Effector CD4-positive, alpha-beta T cell (primary cell): ENCODE measurements at places on chromosomes 6 and 20.

DNA sequence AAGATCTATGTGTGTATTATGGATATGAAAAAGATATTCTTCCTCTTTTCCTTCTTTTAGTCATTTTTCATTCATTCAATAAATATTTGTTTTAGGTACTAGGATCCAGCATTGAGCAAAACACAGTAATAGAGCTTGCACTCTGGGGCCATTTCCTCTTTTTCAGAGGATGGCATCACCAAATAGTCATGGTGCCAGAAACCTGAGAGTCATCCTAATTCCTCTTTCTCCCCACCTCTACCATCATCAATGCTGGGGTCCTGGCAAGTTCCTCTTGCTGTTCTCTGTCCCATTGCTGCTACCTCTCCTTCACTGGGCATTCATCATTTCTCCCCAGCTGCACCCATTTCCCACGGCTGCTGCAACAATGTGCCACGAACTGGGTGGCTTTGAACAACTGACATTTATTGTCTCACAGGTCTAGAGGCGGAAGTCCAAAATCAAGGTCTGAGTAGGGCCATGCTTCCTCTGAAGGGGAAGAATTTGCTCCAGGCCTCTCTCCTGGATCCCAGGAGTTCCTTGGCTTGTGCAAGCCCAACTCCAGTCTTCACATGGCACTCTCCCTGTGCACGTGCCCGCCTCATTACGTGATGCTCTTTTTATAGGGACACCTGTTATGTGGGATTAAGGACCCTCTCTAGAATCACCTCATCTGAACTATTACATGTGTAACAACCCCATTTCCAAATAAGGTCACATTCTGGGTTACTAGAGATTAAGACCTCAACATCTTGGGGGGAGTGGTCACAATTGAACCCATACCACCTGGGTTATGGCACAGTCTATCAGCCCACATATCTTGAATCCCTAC is 9.5 kb upstream of the IGF2R start:
- DNase-seq, result no peak

- no peak for DNase-seq
Observed at GRCh38 chr6:36590237-36590636, 3.9 kb upstream of the SRSF3 start.

GRCh38 chr6:23349521-23350147 is 776.4 kb upstream of the NRSN1 start:
- no peak for DNase-seq

- DNase-seq, result no peak
Observed at GRCh38 chr6:36323062-36323461, 13.6 kb downstream of the BNIP5 start.

DNA sequence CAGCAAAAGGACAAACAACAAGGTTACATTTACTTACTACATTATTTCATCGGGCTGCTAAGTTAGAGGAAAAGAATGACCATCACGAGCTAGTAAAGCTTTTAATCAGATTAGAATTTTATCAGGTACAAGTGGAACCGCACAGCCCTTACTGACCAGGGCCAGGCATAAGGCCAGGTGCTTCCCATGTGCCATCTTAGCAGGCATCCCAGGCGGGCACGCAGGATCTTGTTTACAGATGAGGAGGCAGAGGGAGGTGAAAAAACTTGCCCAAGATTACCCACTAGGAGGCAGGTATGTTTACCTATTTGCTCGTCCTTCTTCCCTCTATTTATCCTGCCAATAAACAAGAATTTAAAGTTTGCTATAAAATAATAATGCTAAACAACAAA is 10.7 kb downstream of the EZR start:
- no peak for DNase-seq

- DNase-seq, result no peak
Observed at GRCh38 chr6:165641672-165642156, 21.3 kb downstream of the PDE10A start.

- no peak for DNase-seq
Observed at GRCh38 chr6:39411465-39411864, 89.0 kb upstream of the KCNK16 start.

GRCh38 chr6:83429857-83430610 is 817 bp downstream of the ME1 start:
- DNase-seq, result no peak

GRCh38 chr6:109239651-109240321 is 142.5 kb downstream of the CD164 start:
- DNase-seq, result no peak

GRCh38 chr6:81228912-81229555 is 523.4 kb downstream of the TENT5A start:
- no peak for DNase-seq

- no peak for DNase-seq
Observed at GRCh38 chr20:45041464-45042337, 59.2 kb downstream of the KCNS1 start.

GRCh38 chr20:18712882-18713281 is 100.7 kb upstream of the SCP2D1 start:
- DNase-seq, result no peak

GRCh38 chr6:95423331-95423730 is 154.0 kb upstream of the MANEA start:
- DNase-seq, result no peak

- no peak for DNase-seq
Observed at GRCh38 chr6:140303218-140303949, 928.9 kb upstream of the CITED2 start.

GRCh38 chr6:144216668-144217218 is 66.4 kb downstream of the STX11 start:
- no peak for DNase-seq

DNA sequence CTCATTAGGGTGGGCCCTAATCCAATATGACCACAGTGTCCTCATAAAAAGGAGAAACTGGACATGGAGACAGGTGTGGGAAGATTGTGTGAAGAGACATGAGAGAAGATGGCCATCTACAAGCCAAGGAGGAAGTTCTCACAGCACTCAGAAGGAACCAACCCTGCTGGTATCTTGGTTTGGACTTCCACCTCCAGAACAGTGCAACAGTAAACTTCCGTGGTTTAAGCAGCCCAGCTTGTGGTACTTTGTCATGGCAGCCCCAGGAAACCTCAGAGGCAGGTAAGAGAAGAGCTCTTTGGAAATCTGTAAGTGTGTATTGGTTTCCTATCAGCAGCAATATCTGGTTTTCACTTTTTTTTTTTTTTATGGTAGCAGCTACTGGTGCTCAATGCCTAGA is 16.5 kb upstream of the CNKSR3 start:
- DNase-seq, result no peak

- peak; percentile 69 for DNase-seq
Observed at GRCh38 chr6:31575335-31575901, at the start of gene TNF. TSS of gene TNF (plus strand) at chr6:31575565. CDS start at chr6:31575742, 177 bp downstream.

DNA sequence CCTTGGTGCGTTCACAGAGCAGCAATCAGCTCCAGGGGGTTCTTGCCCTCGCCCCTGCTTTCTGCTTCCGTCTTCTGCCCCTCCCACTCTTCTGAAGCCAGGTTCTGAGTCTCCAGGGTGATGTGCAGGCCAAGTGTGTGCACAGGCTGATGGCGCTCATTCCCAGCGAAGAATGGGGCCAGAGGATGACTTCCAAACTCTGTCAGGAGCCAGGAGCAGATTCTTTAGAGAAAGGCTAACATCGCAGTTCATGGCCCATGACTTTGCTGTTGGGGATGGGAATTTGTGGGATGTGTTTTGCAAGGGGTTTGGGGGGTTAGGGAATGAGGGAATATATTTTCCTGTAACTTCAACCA is 56.1 kb upstream of the CCN6 start:
- no peak for DNase-seq

- no peak for DNase-seq
Observed at GRCh38 chr6:89554106-89554505, 84.4 kb downstream of the LYRM2 start.

DNA sequence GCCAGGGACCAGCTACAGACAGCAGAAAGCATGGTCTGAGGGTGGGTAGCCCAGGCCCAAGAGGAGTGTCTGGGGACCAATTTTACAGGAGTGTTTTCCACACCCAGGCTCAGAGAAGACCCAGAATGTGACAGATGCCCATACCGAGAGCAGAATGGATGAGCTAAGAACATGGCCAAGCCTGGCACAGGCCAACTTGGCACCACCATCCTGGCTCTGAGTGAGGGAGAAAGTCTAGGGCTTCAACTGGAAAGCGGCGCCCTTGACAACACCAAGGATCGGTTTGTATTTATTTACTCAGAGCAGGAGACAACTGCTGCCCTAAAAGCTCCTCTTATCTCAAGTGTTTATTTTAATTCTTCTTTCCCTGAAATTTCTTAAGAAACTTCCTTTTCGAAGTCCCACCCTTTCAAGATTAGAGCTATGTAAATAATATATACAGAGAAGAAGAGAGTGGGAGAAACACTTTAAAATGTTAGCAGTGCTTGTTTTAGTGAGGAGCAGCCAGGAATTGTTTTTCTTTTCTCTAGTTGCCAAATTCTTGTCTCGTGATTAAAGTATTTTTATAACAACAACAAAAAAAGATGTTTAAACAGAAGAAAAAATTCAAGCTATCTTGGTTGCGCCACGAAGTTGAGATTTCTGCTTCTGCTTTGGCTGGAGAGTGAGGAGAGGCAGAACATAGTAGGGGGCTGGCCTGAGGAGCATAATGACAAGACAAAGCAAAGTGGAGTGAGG is 16.2 kb downstream of the TNXB start:
- DNase-seq, result no peak

- DNase-seq, result no peak
Observed at GRCh38 chr6:151326116-151326825, 65.1 kb downstream of the ZBTB2 start.

GRCh38 chr20:35007891-35008290 is 52.2 kb downstream of the MYH7B start:
- no peak for DNase-seq

- DNase-seq, result no peak
Observed at GRCh38 chr6:81761197-81761596, 8.7 kb upstream of the TENT5A start.

DNA sequence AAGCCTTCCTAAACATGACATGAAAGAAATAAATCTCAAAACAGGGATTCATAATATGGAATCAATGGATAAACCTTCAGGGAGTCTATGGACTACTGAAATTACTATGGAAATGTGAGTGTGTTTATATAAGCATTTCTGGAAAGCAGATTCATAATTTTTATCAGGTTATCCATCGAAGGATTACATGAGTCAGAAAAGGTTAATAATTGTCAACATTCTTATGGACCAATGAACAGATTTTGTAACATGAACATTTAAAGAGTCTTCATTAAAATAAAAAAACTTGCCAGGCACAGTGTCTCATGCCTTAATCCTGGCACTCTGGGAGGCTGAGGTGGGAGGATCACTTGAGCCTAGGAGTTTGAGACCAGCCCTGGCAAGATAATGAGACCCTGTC is 84.8 kb downstream of the AHI1 start:
- no peak for DNase-seq

GRCh38 chr6:3500262-3501014 is 43.6 kb upstream of the SLC22A23 start:
- no peak for DNase-seq

- DNase-seq, result no peak
Observed at GRCh38 chr20:25863536-25864325, 167.1 kb upstream of the ZNF337 start.

- DNase-seq, result no peak
Observed at GRCh38 chr6:144155529-144155928, 5.2 kb downstream of the STX11 start.

DNA sequence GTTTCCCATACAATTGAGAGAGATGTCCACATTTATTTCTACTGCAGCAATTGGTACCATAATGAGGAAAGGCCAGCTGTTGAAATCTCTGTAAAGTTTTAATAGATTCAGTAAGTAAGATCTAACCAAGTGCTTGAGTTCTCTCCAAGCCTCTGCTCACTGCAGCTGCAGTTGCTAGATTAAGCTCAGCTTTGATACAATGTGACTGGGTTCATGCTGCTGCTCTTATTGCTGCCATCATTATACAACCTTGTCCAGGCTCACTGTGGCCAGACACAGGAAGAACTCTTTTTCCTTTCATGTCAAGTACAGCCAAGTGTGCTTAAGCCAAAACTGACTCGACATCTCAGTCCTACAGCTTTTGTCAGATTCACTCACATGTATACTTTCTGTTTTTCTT is 423.5 kb downstream of the GJA1 start:
- no peak for DNase-seq

GRCh38 chr6:162463576-162463975 is 264.0 kb downstream of the PRKN start:
- DNase-seq, result no peak

- no peak for DNase-seq
Observed at GRCh38 chr20:7938058-7938457, 2.2 kb downstream of the HAO1 start.

DNA sequence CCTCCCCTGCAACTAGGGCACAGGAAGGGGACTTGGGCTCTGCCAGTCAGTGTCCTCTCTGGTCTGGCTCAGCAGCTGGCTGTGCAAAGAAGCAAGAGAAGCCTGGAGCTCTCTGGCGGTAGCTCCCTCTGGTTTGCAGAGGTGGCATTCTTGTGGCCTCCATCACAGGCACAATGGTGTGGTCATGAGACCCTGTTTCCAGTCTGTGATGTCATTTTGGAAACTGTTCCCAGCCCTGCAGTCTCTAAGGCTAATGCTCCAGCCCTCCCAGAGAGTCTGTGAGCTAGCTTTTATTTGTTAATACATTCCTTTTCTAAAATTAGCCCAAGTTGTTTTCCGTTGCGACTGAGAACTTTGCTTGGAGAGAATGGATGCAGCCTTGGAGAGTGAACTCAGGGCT is 69.5 kb upstream of the FOXQ1 start:
- DNase-seq, result no peak

DNA sequence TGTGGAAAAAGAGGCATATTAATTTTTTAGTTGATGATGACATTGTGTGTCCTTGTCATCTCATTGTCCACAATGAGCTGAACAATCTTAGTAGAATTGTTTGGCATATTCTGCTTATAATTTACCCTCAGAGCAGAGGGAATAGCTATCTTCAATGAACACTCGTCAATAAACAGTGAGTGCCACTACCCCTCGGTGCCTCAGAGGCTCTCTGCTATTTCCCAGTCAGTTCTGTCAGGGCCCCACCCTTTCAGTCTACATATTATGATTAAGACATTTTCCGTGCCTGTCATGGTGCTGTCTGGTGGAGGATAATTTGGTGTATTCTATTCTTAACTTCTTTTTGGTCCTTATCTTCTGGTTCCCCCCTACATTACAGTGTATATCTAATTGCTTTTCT is 31.2 kb downstream of the NUS1 start:
- DNase-seq, result no peak

DNA sequence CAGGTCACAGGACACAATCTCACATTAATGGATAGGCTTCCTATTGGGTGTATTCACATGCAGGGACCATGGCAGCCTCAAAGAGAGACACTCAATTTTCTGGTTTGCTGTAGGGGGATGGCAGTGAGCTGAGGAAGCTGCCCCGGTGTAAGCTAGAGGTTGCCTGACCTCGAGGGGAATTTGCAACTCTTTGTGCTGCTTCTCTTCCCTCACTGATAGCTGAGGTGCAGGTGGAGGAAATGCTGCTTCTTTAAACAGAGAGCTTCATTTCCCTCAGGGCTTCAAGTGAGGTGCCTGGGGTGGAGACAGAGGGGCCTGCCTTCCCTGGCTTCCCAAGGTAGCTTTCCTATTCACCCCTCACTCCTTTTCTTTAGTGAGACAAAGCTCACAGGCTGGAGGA is 151.9 kb downstream of the CD83 start:
- DNase-seq, result no peak
